GM12878 (cell line): ENCODE measurements at places on chromosomes 7 and 10.

DNA sequence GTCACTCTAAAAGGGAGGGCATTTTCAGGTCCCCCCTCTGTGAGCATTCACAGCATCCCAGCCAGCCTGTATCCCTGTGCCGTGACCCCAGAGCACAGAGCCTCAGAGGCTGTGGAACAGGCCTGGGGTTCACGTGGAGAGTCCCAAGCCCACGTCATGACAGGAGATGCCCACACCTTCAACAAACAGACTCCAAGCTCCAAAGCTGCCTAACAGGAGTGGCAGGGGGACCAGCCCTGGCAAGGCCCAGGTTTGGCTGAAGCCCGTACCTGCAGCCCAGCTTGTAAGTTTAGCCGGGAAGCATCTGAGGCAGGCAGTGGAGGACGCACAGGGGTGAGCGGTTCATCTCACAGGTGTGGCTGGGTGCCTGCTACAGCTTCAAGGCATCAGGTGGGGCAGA, 33.5 kb downstream of the LHPP start:
- DNase-seq, result no peak

- peak; percentile 40 for DNase-seq
Observed at GRCh38 chr7:138478499-138478908, 18.4 kb downstream of the TRIM24 start.

DNA sequence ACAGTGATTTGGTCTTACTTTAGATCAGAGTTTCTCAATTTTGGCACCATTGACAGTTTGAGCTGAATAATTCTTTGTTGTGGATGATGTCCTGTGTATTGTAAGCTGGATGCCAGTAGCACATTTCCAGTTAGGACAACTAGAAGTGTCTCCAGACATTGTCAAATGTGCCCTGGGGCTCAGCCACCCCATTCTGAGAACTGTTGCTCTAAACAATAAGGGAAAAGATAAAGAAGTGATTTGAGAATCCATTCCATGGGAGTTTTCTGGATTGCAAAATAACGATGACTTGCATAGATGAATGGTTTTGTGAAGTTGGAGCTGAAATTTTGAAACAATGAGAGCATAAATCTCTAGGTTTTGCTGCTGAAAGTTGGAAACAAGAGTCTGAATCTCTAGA, 44.6 kb downstream of the NUP205 start:
- DNase-seq, result no peak

DNA sequence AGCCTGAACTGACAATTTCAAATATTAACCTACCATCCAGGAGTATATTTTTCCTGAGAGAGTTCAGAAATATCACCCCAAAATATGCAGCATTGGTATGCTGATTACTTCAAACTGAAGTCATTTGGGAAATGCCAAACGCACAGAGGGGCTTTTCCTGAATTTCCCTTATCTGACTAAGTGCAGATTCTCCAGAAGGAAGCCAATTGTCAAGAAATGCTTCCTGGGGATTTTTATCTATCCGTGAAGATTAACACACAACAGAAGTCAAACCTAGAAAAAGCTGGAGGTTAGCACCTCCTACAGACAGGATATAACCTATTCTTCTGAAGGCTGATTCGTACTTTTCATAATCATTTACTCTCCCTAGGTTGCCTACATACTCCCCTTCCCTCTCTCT, 91.0 kb downstream of the AKR1D1 start:
- DNase-seq, result no peak

DNA sequence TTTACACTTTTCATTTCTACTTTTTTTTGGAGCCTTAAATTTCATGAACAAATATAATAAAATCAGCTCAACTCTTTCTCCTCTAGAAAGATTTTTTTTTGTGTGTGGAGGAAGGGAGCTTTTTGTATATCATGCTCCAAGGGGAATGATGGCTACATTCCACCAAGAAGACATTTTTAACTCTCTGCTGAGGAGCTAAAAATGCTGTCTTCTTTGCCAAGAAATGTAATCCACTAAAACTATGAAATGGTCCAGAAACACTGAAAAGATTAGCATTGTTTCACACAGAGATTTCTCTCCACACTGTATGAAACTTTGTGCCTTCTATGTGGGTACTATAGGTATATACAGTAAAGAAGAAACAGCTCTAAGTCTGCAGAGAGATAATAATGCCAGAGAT, 74.1 kb upstream of the ANK3 start:
- DNase-seq, result no peak

GRCh38 chr7:93574646-93575554, at the start of gene CALCR:
Gene CALCR (minus strand): TSS chr7:93574724. CDS start chr7:93486981, 87,743 bp downstream.
- DNase-seq, result no peak

DNA sequence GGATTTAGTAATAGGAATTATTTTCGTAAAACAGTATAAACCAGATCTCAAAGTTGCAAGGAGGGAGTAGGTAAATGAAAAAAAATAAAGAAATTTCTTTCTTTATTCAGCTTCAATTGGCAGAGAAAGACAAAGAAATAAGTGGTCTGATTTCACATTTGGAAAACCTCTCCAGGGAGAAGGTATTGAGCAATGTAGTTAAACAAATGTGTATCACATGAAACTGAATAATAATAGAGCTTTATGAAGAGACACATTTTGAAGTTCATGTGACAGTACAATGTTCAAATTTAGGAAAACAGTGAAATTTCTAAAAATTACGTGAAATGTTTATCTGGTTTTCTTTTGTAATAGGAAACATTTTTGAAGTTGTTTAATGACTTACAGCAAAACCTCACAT, 63.0 kb downstream of the TAX1BP1 start:
- DNase-seq, result no peak

GRCh38 chr10:33134011-33134751, 176.2 kb upstream of the ITGB1 start:
- peak; percentile 57 for DNase-seq

GRCh38 chr10:26831936-26832335, 28.8 kb downstream of the ABI1 start:
- DNase-seq, result no peak

DNA sequence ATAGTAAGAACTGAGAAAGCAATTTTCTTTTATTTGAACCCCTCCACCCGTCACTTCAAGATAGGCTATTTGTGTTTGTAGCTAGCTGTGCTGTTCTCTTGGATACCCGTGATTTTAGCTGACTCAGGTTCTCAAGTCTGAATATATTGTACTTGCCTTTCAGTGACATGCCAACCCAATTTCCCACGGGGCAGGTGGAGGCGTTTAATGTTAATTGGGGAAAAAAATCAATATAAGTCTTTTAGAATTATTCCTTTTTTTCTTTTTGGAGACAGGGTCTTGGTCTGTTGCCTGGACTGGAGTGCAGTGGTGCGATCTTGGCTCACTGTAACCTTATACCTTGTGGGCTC, 36.4 kb downstream of the ZRANB1 start:
- no peak for DNase-seq
